Activated CD8-positive, alpha-beta T cell treated with anti-CD3 and anti-CD28 coated beads, Interleukin-2, amount 10 ng/mL, durations not matched to agents 7 days and 5 days (primary cell): ENCODE measurements at places on chromosomes 2 and 18. TPM values are rescaled to one million over a fixed set of nuclear protein-coding genes. Genes with fewer than 3 reads are reported as not detected.

GRCh38 chr18:79942786-79943607 is 8.5 kb downstream of the SLC66A2 start:
- H3K4me1 ChIP-seq = peaks cover 18% of the 10 kb centered on the region
- no peak for DNase-seq
- no peak overlapping the region for H3K4me3 ChIP-seq
- no peak overlapping the region for H3K27ac ChIP-seq

DNA sequence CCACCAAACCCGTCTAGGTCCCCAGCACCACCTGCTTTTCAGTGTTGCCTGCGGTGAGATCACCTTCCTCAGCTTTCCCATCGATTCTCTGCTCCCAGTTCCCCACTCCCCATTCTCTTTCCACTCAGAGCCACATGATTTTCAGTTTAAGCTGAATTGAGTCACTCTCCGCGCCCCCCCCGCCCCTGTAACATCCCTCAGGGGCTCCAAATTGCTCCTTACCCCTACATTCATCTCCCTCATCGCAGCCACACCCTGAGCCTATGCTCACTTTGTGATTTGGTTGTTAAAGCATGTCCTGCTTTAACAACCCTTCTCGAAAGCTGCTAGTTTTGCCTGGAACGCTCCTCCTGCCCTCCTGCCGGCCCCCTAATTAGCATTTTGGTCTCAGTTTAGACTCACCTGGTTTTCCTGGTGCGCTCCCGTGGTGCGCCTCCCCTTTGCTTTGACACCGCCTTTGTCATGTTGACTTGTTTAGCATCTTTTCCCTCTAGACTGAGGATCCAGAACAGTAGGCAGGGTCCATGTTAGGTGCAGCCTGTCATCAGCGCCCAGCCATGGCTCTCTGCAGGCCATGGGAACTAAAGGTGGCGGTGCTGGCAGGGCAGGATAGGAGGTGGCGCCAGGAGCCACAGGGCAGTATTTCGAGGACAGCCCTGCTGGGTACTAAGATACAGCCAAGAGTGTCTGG is 60.8 kb downstream of the ST3GAL5 start:
- H3K27me3 ChIP-seq = peaks cover 15% of the 10 kb centered on the region
- H3K4me1 ChIP-seq = peaks cover 36% of the 10 kb centered on the region
- peak overlapping the region; percentile 27 for H3K27ac ChIP-seq
- DNase-seq = no peak
- H3K36me3 ChIP-seq = no peaks in the 10 kb centered on the region
- no peak overlapping the region for H3K4me3 ChIP-seq

- peak overlapping the region; percentile 68 for H3K27ac ChIP-seq
- DNase-seq = no peak
- H3K27me3 ChIP-seq = peaks cover 61% of the 10 kb centered on the region
- H3K4me1 ChIP-seq = peaks cover 7% of the 10 kb centered on the region
- H3K36me3 ChIP-seq = peaks cover 12% of the 10 kb centered on the region
Observed at GRCh38 chr2:236166796-236167296, 1.3 kb downstream of the GBX2 start.

MYO1B gene
- total RNA-seq = 3.4 TPM
